Activated CD4-positive, alpha-beta T cell treated with anti-CD3 and anti-CD28 coated beads for 48 hours (primary cell): ENCODE measurements at places on chromosomes 1 and 21.

GRCh38 chr21:32197896-32198295 lies 81.0 kb downstream of the MIS18A start:
- no peak for DNase-seq

- no peak for DNase-seq
Measured at GRCh38 chr21:32378956-32379355, 13.9 kb downstream of the URB1 start.

- DNase-seq, result no peak
Measured at GRCh38 chr1:43861988-43862735, 71.4 kb upstream of the ARTN start.

DNA sequence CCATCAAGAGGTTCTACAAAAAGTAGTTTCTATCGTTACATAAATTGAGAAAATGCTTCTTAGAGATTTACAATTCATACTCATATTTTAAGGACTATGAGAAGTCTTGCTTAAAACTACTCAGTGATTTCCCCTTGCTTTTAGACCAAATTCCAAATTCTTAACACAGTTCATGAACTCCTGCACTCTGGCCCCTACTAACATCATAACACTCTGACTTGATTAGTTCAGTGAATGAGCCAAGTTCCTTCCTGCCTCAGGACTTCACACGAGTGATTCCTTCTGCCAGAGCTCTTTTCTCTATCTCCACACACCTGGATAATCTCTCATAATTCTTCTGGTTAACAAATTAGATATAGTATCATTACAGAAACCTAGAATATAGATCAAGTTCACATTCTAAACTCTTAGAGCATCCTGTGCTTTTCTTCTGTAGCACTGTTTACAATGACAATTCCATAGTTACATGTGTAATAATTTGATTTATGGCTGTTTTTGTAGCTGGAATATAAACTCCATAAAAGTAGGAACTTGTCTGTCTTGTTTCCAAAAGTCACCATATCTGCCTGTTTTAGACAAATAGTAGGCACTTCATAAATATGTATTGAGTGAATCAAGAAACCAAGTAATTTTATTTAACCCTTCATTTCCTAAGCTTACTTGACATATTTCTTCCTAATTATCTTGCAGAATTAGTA lies 59.9 kb downstream of the NUF2 start:
- no peak for DNase-seq

GRCh38 chr1:224486801-224487583 lies 52.4 kb upstream of the WDR26 start:
- no peak for DNase-seq

- no peak for DNase-seq
Measured at GRCh38 chr1:30012455-30013440, 710.6 kb downstream of the MATN1 start.

DNA sequence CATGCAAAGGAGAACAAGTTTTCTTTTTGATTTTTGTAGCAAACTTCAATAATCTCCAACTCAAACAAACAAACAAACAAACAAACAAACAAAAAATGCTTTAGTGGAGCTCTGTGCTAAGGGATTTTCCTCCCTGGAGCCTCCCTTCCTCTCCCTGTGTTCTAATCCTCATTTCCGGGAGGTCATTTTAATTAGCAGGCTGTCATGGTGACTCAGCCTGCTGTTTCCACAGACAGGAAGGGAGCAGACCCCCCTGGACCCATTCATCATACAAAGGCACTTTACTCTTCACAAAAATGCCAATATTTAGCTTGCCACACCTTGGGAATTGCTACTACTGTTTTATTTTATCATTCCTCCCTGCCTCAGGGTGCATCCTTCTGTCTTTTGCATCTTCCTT lies 61.0 kb upstream of the SPATA6 start:
- DNase-seq, result no peak

GRCh38 chr21:33824156-33824941 lies 91.3 kb downstream of the ATP5PO start:
- DNase-seq, result no peak

GRCh38 chr1:92929461-92929860 lies 31.8 kb downstream of the DIPK1A start:
- DNase-seq, result no peak
